Activated CD4-positive, alpha-beta T cell treated with anti-CD3 and anti-CD28 coated beads, Interleukin-2, amount 10 ng/mL, durations not matched to agents 7 days and 5 days (primary cell): ENCODE measurements at places on chromosomes 3 and 15. TPM values are rescaled to one million over a fixed set of nuclear protein-coding genes. Genes with fewer than 3 reads are reported as not detected.
A peak's percentile ranks its signal among the peaks of the same experiment; 100 is the strongest.

The OCA2 gene
- total RNA-seq, result not detected

The MTMR10 gene
- 24.9 TPM for total RNA-seq

The SLC22A13 gene
- 0.37 TPM for total RNA-seq

The SAMMSON gene
- total RNA-seq, result not detected

The CHRNA7 gene
- not detected for total RNA-seq

The CCDC39 gene
- total RNA-seq, result not detected

The SPATA16 gene
- not detected for total RNA-seq

The DGKG gene
- total RNA-seq, result not detected

The ATP10A gene
- 62.4 TPM for total RNA-seq

- peaks cover 11% of the 10 kb centered on the region for H3K4me1 ChIP-seq
- peak; percentile 66 for DNase-seq
- no peak overlapping the region for H3K4me3 ChIP-seq
These were observed 12.9 kb downstream of the OCA2 start for GRCh38 chr15:28086175-28086703.

DNA sequence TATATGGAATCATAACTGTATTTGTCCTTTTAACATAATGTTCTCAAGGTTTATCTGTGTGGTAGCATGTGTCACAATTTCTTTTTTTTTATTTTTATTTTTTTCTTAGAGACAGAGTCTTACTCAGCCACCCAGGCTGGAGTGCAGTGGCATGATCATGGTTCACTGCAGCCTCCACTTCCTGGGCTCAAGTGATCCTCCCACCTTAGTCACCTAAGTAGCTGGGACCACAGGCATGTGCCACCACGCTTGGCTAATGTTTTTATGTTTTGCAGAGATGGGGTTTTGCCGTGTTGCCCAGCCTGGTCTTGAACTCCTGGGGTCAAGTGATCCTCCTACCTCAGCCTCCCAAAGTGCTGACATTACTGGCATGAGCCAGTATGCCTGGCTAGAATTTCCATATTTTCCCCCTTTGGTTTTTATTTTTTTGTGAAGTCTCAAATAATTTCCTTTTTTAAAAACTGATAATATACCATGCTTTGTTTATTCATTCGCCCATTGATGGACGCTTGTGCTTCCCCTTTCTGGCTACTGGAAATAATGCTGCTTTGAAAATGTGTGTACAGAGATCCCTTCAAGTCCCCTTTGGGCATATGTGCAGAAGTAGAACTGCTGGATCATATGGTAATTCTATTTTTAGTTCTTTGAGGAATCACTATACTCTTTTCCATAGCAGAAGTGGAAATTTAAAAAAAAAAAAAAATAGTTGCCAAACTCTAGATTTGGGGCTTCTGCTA is 28.4 kb downstream of the TMEM40 start:
- H3K4me3 ChIP-seq, result no peak overlapping the region
- peaks cover 4% of the 10 kb centered on the region for H3K27me3 ChIP-seq
- H3K4me1 ChIP-seq, result no peaks in the 10 kb centered on the region
- H3K36me3 ChIP-seq, result no peaks in the 10 kb centered on the region
- DNase-seq, result no peak
- no peak overlapping the region for H3K27ac ChIP-seq

GRCh38 chr15:67145710-67146109 is 80.3 kb downstream of the SMAD3 start:
- peaks cover 96% of the 10 kb centered on the region for H3K4me1 ChIP-seq
- no peak overlapping the region for H3K4me3 ChIP-seq
- no peak for DNase-seq
- H3K36me3 ChIP-seq, result peaks cover 33% of the 10 kb centered on the region

DNA sequence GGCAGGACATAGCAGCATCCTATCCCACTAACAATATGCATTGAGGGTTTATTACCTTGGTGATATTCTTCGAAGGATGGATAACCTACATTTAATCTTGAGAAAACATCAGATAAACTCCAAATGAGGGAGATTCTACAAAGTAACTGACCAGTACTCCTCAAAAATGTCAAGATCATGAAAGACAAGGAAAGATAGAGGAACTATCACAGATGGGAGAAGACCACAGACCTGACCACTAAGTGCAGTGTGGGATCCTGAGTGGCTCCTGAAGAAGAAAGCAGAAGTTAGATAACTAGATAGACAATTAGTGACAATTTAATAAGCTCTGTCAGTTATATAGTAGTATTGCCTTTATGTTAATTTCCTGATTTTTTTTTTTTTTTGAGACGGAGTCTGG is 17.7 kb upstream of the CGNL1 start:
- no peak overlapping the region for H3K27ac ChIP-seq
- no peak overlapping the region for H3K4me3 ChIP-seq
- DNase-seq, result no peak
- peaks cover 5% of the 10 kb centered on the region for H3K27me3 ChIP-seq

GRCh38 chr15:43153269-43153668 is 19.9 kb downstream of the TMEM62 start:
- no peak overlapping the region for H3K4me3 ChIP-seq
- DNase-seq, result peak; percentile 12
- H3K4me1 ChIP-seq, result peaks cover 22% of the 10 kb centered on the region
- no peaks in the 10 kb centered on the region for H3K27me3 ChIP-seq
- H3K36me3 ChIP-seq, result peaks cover 46% of the 10 kb centered on the region

- H3K27ac ChIP-seq, result no peak overlapping the region
- H3K36me3 ChIP-seq, result no peaks in the 10 kb centered on the region
- no peak for DNase-seq
- H3K4me3 ChIP-seq, result no peak overlapping the region
- H3K27me3 ChIP-seq, result no peaks in the 10 kb centered on the region
These were observed 331.2 kb upstream of the DCBLD2 start for GRCh38 chr3:99232696-99233095.

DNA sequence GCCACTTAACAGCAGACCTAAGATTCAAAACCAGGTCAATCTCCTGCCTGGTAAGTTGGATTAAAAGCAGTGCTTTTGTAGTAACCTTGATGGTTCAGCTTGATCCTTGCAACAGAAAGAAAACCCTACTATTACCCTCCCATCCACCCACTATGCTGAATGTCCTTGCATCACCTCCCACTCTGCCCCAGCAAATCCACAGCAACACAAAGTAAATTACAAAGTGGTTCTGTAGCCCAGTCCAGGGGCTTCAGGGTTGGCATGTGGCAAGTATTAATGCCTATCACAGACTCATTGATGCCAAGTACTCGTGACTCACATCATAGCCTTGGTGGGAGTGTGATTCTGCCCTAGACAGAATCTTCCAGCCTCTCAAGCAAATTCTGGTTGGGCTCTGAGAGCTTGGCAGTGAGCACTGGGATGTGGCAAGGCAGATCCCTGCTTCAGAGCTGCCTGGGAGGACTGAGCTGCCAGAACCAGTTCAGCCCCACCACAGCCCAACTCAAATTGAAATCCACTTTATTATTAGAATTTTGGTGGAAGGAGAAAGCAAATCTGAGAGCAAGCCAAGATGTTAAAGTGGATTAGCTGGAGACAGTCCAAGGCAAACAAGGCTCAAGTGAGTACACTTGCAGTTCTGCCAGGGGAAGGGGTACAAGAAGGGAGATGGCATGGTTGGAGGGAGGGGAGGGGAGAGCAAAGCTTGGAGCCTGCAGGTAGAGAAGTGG is 225.8 kb upstream of the UMPS start:
- H3K27ac ChIP-seq, result no peak overlapping the region
- H3K27me3 ChIP-seq, result peaks cover 46% of the 10 kb centered on the region
- no peak for DNase-seq

GRCh38 chr3:38649500-38650247 is at the start of gene SCN5A:
SCN5A (minus strand) TSS chr3:38649687; CDS start chr3:38633307, 16,380 bp downstream.
- H3K27ac ChIP-seq, result no peak within 1 kb of the TSS
- no peaks in the 10 kb centered on the region for H3K36me3 ChIP-seq
- peaks cover 17% of the 10 kb centered on the region for H3K27me3 ChIP-seq

- DNase-seq, result no peak
- H3K27ac ChIP-seq, result no peak overlapping the region
- no peak overlapping the region for H3K4me3 ChIP-seq
- H3K4me1 ChIP-seq, result peaks cover 5% of the 10 kb centered on the region
- H3K36me3 ChIP-seq, result no peaks in the 10 kb centered on the region
These were observed 32.0 kb upstream of the GALNT15 start for GRCh38 chr3:16142350-16143025.

DNA sequence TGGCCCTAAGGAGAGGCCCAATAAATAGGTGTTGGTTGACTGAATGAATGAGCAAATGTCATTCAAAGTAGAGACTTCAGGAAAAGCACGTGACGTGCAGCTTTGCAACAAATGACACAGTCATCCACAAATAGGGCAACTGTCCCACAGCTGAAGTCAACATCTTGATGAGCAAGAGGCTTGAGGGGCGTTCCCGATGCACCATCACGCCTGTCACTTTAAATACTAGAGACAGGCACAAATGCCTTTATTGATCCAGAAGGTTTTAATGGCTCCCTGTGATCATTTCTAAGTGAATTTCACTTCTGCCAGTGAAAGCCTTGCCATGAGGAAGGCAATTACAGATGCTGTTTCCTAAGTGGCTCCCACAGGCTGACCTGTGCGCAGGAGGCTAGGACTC is 43.6 kb downstream of the ABTB1 start:
- H3K4me1 ChIP-seq, result no peaks in the 10 kb centered on the region
- no peak overlapping the region for H3K4me3 ChIP-seq
- no peak for DNase-seq
- no peak overlapping the region for H3K27ac ChIP-seq
- H3K27me3 ChIP-seq, result no peaks in the 10 kb centered on the region

- peaks cover 43% of the 10 kb centered on the region for H3K27me3 ChIP-seq
- H3K4me1 ChIP-seq, result no peaks in the 10 kb centered on the region
- no peak overlapping the region for H3K4me3 ChIP-seq
- no peak for DNase-seq
- H3K36me3 ChIP-seq, result no peaks in the 10 kb centered on the region
These were observed 8.2 kb upstream of the NEDD4 start for GRCh38 chr15:56001471-56002078.

- DNase-seq, result no peak
- peaks cover 2% of the 10 kb centered on the region for H3K27me3 ChIP-seq
- H3K36me3 ChIP-seq, result no peaks in the 10 kb centered on the region
- H3K27ac ChIP-seq, result no peak overlapping the region
These were observed 34.3 kb downstream of the PRR23E start for GRCh38 chr3:127226946-127227842.

GRCh38 chr3:48466386-48467109 is 20.0 kb downstream of the ATRIP start:
- no peaks in the 10 kb centered on the region for H3K27me3 ChIP-seq
- peaks cover 49% of the 10 kb centered on the region for H3K4me1 ChIP-seq
- H3K27ac ChIP-seq, result peak overlapping the region; percentile 97
- peaks cover 51% of the 10 kb centered on the region for H3K36me3 ChIP-seq
- peak overlapping the region; percentile 87 for H3K4me3 ChIP-seq

GRCh38 chr3:117131259-117131658 is 421.7 kb downstream of the TUSC7 start:
- H3K36me3 ChIP-seq, result no peaks in the 10 kb centered on the region
- H3K27ac ChIP-seq, result no peak overlapping the region
- H3K27me3 ChIP-seq, result no peaks in the 10 kb centered on the region
- DNase-seq, result no peak
- H3K4me1 ChIP-seq, result no peaks in the 10 kb centered on the region

DNA sequence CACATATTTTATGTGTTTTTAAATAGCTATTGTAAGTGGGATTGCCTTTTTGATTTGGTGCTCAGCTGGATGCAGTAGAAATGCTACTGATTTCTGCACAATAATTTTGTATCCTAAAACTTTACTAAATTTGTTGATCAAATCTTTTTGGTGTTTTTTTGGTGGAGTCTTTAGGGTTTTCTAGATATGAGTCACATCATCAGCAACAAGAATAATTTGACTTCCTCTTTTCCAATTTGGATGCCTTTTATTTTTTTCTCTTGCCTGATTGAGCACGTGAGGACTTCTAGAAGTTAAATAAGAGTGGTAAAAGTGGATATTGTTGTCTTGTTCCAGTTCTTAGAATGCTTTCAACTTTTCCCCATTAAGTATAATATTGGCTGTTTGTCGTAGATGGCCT is 51.3 kb downstream of the TLNRD1 start:
- no peak for DNase-seq
- H3K4me1 ChIP-seq, result peaks cover 16% of the 10 kb centered on the region
- no peak overlapping the region for H3K4me3 ChIP-seq
- H3K36me3 ChIP-seq, result no peaks in the 10 kb centered on the region

DNA sequence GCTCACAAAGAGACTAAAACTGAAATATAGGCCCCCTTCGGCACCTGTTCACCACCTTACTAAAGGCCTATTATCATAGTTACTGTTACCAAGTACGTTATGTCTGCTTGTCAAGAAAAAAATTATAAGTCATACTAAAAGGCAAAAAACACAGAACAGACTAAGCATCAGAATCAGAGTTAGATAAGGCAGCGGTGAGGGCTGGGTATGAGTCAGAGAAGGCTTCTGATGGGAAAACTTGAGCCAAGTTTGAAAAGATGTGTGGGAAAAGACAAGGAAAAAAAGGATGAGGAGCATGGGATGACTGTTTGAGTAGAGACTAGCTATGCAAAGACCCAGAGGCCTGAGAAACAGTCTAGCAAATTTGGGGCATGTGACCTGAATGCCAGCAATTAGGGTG is 387.2 kb upstream of the SGO1 start:
- no peak for DNase-seq
- H3K27me3 ChIP-seq, result no peaks in the 10 kb centered on the region
- H3K4me1 ChIP-seq, result no peaks in the 10 kb centered on the region
- H3K36me3 ChIP-seq, result no peaks in the 10 kb centered on the region
- H3K4me3 ChIP-seq, result no peak overlapping the region
